Osteocyte (in vitro differentiated cells): ENCODE measurements at places on chromosomes 4 and X.

GRCh38 chr4:88791274-88791673 lies 93.6 kb upstream of the NAP1L5 start:
- DNase-seq, result no peak

DNA sequence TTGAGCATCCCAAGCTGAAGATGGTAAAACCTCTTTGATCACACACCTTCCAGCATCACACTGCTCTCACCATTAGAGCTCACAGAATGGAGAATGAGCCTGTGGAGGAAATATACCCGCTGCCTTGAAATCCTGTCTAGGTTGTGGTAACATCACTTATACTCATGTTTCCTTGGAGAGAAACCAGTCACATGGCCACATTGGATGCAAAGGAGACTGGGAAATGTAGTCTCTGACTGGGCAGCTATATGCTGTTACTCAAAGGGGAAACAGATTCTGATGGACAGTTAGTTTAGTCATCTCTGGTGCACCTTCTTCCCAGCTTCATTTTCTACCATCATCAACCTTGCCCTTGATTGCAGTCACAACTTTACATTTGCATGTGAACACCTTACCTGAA lies 286.3 kb downstream of the ANKRD50 start:
- DNase-seq, result no peak

GRCh38 chrX:116243039-116243438 lies 72.5 kb downstream of the AGTR2 start:
- no peak for DNase-seq

GRCh38 chr4:126715067-126715466 lies 917.7 kb upstream of the INTU start:
- no peak for DNase-seq

GRCh38 chrX:35351795-35352483 lies 409.3 kb downstream of the FAM47B start:
- DNase-seq, result no peak

- DNase-seq, result no peak
These were observed 42.0 kb downstream of the LGI2 start for GRCh38 chr4:24988776-24989175.

GRCh38 chr4:8540586-8540985 lies 39.6 kb upstream of the GPR78 start:
- no peak for DNase-seq

- DNase-seq, result no peak
These were observed 23.9 kb downstream of the APOO start for GRCh38 chrX:23883737-23884354.

DNA sequence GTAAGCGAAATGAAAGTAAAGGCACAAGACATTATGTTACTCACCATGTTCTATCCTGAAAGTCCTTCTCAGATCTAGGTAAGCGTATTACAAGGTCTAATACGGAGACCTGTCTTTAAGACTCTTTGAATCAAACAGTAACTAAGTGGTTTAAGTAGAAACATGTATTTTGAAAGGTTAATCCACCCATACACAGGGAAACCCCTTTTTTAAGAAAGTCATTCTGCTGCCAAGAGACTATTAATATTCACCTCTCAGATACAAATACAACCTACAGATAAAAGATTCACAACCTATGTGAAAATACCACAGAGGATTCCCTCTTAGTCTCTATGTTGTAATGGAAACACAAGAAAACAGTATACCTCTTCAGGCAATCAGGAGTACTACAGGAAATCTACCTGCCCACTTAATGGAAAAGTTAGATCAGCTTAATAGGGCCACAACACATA lies 63.2 kb upstream of the TNIP3 start:
- DNase-seq, result no peak

DNA sequence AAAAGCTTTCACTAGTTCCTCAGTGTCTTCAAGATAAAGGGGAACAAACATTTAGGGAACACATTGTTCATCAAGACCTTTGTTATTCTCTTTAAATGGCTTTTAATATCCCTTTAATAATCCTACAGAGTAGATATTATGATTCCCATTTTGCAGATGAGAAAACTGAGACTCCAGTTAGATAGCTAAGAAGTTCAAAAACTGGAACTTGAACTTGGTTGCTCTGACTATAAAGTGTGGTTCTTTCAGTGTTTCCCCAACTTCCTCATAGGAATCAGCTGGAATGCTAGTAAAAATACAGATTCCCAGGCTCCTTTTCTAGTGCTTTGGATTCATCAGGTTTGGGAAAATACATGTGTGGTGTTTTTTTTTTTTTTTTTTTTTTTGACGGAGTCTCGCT lies 37.7 kb downstream of the DLG3 start:
- no peak for DNase-seq

DNA sequence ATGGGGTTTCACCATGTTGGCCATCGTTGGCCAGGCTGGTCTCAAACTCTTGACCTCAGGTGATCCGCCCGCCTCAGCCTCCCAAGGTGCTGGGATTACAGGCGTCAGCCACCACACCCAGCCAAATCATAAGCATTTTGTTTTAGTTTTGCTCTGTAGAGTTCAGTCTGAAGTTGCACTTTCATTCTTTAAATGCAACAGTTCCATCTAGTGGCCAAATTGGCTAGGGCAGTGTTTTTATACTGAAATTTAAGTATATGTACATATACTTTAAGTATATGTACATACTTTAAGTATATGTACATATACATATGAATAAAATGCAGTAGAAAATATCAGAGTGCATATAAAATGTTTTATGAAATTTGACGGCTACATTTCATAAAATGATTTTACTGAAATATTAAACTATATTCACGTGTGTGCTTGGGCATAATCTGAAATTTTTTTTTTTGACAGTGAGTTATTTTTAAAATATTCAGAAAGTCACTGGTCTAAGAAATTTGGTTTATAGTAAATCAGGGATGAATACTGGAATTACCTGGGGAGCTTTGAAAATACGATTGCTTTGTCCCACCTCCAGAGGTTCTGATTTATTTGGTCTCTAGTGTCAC lies 145.5 kb downstream of the NWD2 start:
- no peak for DNase-seq
